Esophagus muscularis mucosa (tissue), 4 donors: ENCODE measurements at places on chromosomes 1 and 21. TPM values are rescaled to one million over a fixed set of nuclear protein-coding genes. Genes with fewer than 3 reads are reported as not detected.

GRCh38 chr1:241413974-241414373 is 57.0 kb upstream of the RGS7 start:
- no peak for DNase-seq

- no peak for DNase-seq
These were observed 72.7 kb downstream of the MAST2 start for GRCh38 chr1:45876000-45876617.

ZNF436 gene
- 13.7 TPM for total RNA-seq

KCNJ15 gene
- not detected for total RNA-seq
